ENCODE measurements at places on chromosomes 3 and 15.

- DNase-seq = no peak
These were observed 10.1 kb upstream of the GOLGB1 start for GRCh38 chr3:121759541-121760202.

DNA sequence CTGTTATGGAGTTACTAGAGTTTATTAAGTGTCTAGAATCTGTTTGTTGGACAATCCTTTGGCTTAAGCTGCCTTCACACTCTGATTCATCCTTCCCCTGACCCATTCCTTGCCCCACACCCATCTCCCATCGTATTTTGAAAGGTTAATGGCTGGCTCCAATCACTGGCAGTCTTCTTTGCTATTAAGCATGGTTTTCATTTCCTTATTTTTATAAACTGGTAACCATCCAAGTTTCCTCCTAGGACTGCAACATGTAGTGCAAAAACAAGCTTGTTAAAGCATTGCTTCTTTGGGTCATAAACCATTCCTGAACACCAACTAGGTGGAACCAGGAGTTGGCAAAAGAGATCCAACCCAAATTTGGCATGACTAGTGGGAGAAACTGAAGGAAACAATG, 148.4 kb downstream of the DTWD1 start:
- no peak for DNase-seq

GRCh38 chr15:75023872-75024636, 664 bp downstream of the PPCDC start:
- no peak for DNase-seq

DNA sequence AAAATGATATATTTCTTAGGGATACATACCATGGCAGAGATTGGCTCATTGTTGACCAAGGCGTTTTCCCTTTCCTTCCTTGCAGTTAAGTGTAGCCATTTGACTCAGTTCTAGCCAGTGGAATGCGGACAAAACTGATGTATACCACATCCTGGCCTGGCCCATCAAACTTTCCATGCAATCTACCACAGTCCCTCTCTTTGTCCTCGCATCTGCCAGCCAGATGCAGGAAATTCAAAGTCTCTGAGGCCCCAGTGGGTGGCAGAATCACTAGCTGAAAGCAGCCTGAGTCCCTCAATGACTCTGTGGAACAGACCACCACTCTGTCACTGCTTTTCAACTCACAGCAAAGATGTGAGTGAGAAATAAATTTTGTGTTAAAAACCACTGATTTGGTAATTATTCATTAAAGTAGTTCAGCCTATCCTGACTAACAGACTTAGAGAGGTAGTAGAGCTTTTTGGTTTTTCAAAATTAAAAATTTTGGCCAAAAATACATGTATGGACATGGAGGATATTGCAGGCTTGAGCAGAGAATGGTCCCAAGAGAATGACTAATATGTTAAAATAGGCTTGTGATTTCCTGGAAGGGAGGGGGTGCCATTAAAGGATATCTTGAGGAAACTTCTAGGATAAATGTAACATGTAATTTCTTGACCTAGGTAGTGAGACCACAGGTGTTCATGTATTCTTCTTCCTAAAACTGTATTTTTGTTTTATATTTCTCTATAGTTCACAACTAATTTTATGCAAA, 10.9 kb downstream of the LRRFIP2 start:
- no peak for DNase-seq

DNA sequence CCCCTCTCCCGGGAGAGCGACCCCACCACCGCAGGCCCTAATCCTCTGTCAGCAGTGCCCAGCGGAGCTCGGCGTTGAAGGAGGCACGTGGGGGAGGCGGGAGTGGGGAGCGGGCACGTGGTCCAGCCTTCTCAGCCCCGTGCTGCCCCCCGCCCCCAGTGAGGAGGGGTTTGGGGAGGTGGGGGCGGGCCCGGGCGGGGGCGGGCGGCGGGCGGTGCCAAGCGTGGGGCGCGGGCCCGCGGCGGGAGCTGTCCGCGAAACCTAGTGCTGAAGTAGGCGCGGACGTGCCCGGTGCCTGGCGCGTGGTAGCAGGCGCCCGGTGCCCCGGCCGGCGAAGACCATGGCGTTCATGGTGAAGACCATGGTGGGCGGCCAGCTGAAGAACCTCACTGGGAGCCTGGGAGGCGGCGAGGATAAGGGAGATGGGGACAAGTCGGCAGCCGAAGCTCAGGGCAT, at the start of gene CPLX3:
CPLX3 (plus strand) TSS at position 264 of the 456 bp plus-strand sequence; CDS start at position 341, 77 bp downstream.
- DNase-seq = no peak

GRCh38 chr3:133761605-133762484, 15.7 kb downstream of the TF start:
- no peak for DNase-seq

DNA sequence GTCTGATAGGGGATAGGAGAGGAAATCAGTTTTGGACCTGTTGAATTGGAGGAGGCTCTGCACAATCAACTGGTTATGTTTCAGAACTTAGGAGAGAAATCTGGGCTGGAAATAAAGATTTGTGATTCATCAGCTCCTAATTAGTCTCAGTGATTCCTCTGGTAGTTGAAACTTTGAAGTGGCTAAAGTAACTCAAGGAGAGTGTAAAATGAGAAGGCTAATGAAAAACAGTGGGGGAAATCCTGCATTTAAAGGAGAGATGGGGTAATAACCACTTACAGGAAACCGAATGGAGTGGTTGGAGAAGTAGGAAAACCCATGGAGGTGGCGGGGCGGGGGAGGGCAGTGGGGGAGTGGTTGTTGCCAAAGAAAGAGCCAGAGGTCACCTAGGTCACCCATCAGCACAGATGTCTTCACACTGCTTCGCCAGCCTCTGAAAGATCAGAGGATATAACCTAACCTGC, 32.6 kb downstream of the MAP2K5 start:
- no peak for DNase-seq

DNA sequence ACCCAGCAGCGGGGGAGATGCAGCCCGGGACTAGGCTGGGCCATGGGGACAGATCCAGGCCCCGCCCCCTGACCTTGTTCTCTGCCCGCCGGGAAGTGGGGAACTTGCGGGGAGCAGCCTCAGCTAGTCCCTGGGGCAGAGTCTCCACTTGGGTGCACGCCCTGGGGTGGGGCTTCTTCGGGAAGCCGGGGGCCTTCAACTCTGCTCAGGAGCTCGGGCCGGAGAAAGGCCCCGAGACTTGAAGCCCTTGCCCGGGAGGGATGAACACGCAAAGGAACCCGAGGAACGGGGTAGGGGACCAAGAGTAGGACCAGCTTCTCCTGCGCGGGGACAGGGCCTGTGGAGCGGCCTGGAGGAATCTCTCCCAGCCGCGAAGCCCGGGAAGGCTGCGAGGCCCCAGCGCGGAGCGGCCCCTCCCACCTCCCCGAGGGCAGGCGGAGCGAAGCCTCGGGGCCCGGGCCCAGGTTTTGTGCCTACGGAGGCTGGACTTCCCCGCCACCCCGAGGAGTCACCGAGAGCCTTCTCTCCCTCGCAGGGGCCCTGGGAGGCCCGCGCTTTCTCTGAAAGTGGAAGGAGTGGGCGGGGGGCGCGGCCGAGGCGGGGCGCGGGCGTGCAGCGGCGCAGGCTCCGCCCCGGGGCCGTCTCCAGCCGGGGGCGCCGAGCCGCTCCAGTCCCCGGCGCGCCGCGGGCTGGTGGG, at the start of gene ITPKA:
ITPKA (plus strand) TSS at position 670 of the 697 bp plus-strand sequence. CDS start 54 bp downstream, outside the sequence.
- peak; percentile 88 for DNase-seq

- no peak for DNase-seq
These were observed 29.3 kb upstream of the SH3BP5 start for GRCh38 chr3:15361494-15362214.

GRCh38 chr15:65079580-65079979, 3.0 kb downstream of the KBTBD13 start:
- DNase-seq = no peak

GRCh38 chr3:182908471-182908870, 71.9 kb downstream of the DCUN1D1 start:
- no peak for DNase-seq

- DNase-seq = peak; percentile 66
These were observed 2.8 kb downstream of the HEMK1 start for GRCh38 chr3:50572158-50572557.

DNA sequence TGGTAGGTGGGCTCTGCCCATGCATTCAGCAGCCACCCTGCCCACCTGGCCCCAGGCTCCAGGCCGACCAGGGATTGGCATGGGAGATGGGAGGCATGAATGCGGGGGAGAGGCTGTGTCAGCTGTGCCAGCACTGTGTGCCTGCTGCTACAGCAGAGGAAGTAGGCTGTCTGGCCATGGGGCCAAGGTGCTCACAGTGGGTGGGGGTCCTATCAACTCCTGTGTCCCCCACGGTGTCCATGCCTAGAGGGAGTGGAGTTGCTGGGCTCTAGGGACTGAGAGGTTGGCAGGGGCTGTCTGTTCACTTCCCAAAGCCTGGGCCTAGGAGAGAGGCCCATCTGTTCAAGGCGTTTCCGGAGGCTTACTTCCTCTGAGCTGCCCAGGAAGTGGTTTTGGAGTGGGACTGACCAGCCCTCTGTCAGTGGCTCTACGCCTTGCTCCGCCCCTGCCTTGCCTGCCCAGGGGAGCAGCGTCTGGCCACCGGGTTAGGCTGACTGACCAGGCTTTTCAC, 5.8 kb downstream of the PRKCD start:
- DNase-seq = no peak

- peak; percentile 43 for DNase-seq
These were observed 178.8 kb downstream of the KLHL25 start for GRCh38 chr15:85615930-85616329.

- DNase-seq = peak; percentile 38
These were observed 70.7 kb downstream of the RPLP1 start for GRCh38 chr15:69523010-69524001.

- DNase-seq = no peak
These were observed 4.5 kb upstream of the LCTL start for GRCh38 chr15:66570327-66570726.

DNA sequence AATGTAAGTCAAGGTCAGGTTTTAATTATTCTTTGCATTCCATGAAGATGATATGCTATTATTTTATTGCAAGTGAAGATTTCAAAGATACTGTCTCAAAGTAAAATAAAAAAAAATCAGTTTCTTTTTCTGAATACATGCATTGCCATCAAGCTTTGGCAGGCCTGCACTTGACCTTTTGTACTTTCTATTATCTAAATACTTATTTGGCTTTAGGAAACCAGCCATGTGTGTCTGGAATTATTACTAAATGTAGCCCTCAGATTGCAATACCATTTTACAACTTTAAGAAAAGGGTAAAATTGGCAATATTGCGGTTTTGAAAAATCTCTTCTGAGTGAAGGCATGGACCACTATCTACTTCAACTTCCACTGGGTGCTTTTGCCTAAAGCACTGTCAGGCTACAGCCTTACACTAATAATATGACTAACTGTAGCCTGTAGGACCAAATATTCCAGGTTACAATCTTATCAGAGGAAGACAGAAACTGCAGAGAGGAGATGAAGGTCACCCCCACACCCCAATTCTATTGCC, 349.4 kb upstream of the DCBLD2 start:
- no peak for DNase-seq

DNA sequence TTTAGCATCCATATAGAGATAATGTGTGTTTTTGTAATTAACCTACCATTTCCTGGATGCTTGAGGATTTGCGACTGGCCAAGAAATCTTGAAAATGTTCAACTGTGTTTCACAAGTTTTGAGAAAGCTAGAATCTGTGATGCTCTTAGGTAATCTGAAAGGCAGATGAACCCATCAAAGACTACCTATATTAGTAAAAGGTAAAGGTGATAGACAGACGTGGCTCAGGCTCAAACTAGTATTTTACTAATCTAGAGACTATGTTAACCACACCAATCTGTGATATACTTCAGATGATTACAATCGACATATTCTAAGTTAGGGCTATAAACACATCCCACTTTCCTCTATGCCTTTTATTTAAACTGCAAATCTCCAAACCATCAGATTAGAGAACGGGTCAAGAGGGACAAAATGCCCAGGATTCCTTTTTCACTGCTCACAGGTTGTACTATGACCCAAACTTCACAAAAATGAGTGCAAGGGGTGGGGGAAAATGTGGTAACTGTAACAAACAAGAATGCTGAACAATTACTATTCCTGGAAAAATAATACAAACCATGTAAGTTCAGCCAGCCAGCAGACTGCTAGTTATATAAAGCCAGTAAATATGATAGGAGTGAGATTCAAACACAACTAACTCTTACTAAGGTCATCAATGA, 295.1 kb downstream of the FOXP1 start:
- peak; percentile 15 for DNase-seq

DNA sequence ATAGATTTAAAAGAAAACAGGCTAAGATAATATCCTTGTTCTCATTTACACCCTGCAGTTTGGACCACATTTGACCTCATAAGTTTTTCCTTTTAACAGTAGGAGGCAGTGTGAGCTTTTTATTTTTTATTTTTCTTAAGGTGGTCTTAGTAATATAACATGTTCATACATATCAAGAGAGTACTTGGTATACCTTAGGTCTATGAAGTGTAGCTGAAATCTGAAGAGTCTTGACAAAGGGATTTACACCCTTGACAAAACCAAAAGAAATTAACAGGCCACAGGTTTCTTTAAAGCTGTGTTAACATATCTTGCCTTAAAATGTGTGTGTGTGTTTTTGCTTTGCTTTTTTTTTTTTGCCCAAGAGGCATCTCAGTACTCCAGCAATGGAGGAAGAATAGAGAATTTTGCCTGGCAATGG, 3.2 kb downstream of the RAP2B start:
- DNase-seq = no peak

DNA sequence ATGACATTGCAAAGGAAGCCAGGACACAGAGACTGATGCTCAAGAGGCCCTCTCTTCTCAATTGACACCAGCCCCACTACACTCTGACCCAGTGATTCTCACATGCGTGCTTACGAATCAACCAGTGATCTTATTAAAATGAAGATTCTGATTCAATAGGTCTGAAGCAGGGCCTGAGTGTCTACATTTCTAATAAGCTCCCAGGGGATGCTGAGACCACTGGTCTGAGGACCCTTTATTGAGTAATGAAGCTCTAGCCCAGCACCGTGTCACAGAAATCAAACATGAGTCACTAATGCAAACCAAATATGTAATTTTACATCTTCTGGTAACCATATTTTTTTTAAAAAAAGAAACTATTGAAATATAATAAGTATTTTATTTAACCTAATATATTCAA, 689.1 kb upstream of the LMCD1 start:
- DNase-seq = no peak

- no peak for DNase-seq
These were observed 26.1 kb downstream of the TAMM41 start for GRCh38 chr3:11820531-11821041.

- DNase-seq = no peak
These were observed 58.9 kb upstream of the DAZL start for GRCh38 chr3:16663854-16664712.

GRCh38 chr3:136650461-136650860, 101.7 kb downstream of the STAG1 start:
- DNase-seq = no peak

- DNase-seq = no peak
These were observed 483.1 kb upstream of the EPHA6 start for GRCh38 chr3:96331341-96331740.

DNA sequence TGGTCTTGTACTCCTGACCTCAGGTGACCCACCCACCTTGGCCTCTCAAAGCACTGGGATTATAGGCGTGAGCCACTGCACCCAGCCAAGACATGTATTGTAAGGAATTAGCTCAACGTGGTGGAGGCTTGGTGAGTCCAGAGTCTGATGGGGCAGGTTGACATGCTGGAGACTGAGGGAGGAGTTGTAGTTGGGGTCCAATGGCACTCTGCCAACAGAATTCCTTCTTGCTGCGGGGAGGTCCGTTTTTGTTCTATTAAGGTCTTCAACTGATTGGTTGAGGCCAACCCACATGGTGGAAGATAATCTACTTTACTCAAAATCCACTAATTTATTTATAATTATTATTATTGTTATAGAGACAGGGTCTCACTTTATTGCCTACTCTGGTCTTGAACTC, 30.1 kb downstream of the PLA2G4D start:
- no peak for DNase-seq

GRCh38 chr3:132682201-132682600, 22.1 kb downstream of the UBA5 start:
- no peak for DNase-seq
